Kidney epithelial cell (primary cell): ENCODE measurements at places on chromosomes 1 and 21. TPM values are rescaled to one million over a fixed set of nuclear protein-coding genes. Genes with fewer than 3 reads are reported as not detected.

The WDTC1 gene
- 28.6 and 38.7 TPM in 2 replicates for total RNA-seq

The DCDC2B gene
- total RNA-seq: not detected in 2 replicates

The ANKRD13C gene
- total RNA-seq: 15.0 and 15.2 TPM in 2 replicates

The SLC25A34 gene
- total RNA-seq: 0.25 and 0.34 TPM in 2 replicates

The CA6 gene
- total RNA-seq: not detected in 2 replicates

The FNDC5 gene
- 0.08 TPM in 1 of 2 replicates, not detected in the other for total RNA-seq

The GFI1 gene
- 0.21 and 1.3 TPM in 2 replicates for total RNA-seq

The LPAR3 gene
- 0.55 and 0.58 TPM in 2 replicates for total RNA-seq

The ERICH3 gene
- total RNA-seq: not detected in 2 replicates

The TFAP2E gene
- total RNA-seq: 0.67 and 0.75 TPM in 2 replicates

The AMPD1 gene
- 0.07 TPM in 1 of 2 replicates, not detected in the other for total RNA-seq

The FCN3 gene
- total RNA-seq: 0.14 TPM in 1 of 2 replicates, not detected in the other

The TNN gene
- total RNA-seq: not detected in 2 replicates

The KRTAP13-2 gene
- total RNA-seq: not detected in 2 replicates

The OLFML2B gene
- total RNA-seq: 3.1 and 5.5 TPM in 2 replicates

The SFN gene
- total RNA-seq: 85.8 and 89.0 TPM in 2 replicates

The SIPA1L2 gene
- 13.7 and 16.4 TPM in 2 replicates for total RNA-seq

The LAMC1 gene
- total RNA-seq: 172 and 207 TPM in 2 replicates

The PIK3C2B gene
- 2.5 and 2.8 TPM in 2 replicates for total RNA-seq

The SPRR2B gene
- total RNA-seq: not detected in 2 replicates

The MCOLN3 gene
- 11.6 and 13.6 TPM in 2 replicates for total RNA-seq

The PCNX2 gene
- 26.4 and 29.5 TPM in 2 replicates for total RNA-seq

The CFH gene
- total RNA-seq: 0.58 and 0.89 TPM in 2 replicates

The TSSK3 gene
- not detected in 2 replicates for total RNA-seq

The CELA2A gene
- not detected in 2 replicates for total RNA-seq

The PER3 gene
- 2.9 and 3.8 TPM in 2 replicates for total RNA-seq

The MFSD2A gene
- total RNA-seq: 4.6 and 5.9 TPM in 2 replicates

The F5 gene
- not detected in 2 replicates for total RNA-seq

The NIBAN1 gene
- 68.5 and 72.8 TPM in 2 replicates for total RNA-seq

The S100A7A gene
- total RNA-seq: not detected in 2 replicates

The SPRR2E gene
- total RNA-seq: not detected in 2 replicates

The C8A gene
- not detected in 2 replicates for total RNA-seq

The PCP4 gene
- total RNA-seq: 1.2 TPM in 1 of 2 replicates, not detected in the other

The TDRD5 gene
- total RNA-seq: 0.34 and 0.54 TPM in 2 replicates

The A3GALT2 gene
- not detected in 2 replicates for total RNA-seq

The FCGR2B gene
- not detected in 2 replicates for total RNA-seq

The ANGPTL3 gene
- total RNA-seq: not detected in 2 replicates

The TMEM81 gene
- total RNA-seq: 3.0 and 3.6 TPM in 2 replicates

The MXRA8 gene
- total RNA-seq: 106 and 165 TPM in 2 replicates

The PROX1 gene
- 0.88 and 0.96 TPM in 2 replicates for total RNA-seq

The CFHR4 gene
- not detected in 2 replicates for total RNA-seq

The RGS8 gene
- 0.04 TPM in 1 of 2 replicates, not detected in the other for total RNA-seq

The DEPDC1 gene
- 8.9 and 10.7 TPM in 2 replicates for total RNA-seq

The OVAAL gene
- total RNA-seq: not detected in 2 replicates

The AIM2 gene
- not detected in 2 replicates for total RNA-seq
